ENCODE measurements at places on chromosomes 12 and 14.

DNA sequence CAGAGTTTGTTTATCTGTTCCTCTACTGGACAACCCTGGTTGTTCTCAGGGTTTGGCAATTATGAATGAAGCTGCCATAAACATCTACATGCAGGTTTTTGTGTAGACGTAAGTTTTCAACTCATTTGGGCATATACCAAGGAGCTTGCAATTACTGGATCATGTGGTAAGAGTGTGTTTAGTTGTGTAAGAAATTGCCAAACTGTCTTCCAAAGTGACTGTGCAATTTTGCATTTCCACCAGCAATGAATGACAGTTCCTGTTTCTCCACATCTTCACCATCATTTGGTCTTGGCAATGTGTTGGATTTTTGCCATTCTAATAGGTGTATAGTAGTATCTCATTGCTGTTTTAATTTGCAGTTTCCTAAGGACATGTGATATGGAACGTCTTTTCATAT lies 39.8 kb upstream of the FBXO33 start:
- DNase-seq: no peak

GRCh38 chr14:69658664-69659261 lies 47.4 kb downstream of the SUSD6 start:
- DNase-seq: no peak

DNA sequence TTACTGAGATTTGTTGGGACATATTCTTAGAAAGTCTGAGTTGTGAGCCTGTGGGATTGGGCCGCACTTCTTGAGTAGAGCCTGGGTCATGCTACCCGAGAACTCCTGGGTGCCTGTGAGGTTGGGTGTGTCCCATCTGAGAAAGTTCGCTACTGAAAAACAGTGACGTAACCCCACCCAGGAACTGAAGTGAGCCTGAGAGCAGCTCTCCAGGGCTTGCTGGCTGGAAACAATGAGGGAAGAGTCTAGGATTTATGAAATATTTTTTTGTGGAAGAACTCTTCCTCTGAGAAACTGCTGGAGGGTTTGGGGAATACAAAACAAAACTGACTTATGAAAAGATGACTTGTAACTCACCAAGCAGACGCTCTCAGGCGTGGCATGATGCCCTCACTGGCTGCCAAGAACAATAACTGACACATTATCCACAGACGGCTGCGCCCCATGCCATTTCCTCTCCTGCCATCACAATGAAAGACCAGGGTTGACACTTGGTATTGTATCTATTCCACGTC lies 69.2 kb downstream of the RASSF3 start:
- DNase-seq: peak; percentile 25

DNA sequence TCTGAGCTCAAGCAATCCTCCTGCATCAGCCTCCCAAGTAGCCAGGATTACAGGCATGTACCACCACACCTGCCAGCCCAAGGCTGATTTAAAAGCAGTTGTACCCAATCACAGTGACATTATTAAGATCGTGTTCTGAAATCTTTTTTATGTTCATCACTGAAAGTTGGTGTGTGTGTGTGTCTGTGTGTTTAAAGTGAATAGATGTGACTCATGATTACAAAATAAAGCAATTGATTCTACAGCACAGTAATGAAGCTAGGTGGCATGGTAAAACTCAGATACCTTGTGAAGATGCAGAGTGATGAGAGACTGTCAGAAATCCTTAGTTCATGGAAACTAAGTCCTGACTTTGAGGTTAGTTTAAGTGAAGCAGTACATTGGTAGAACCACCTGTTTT lies 74.2 kb upstream of the ATP2B1 start:
- DNase-seq: no peak

- DNase-seq: no peak
Measured at GRCh38 chr12:41661141-41661765, 473.1 kb downstream of the PDZRN4 start.

DNA sequence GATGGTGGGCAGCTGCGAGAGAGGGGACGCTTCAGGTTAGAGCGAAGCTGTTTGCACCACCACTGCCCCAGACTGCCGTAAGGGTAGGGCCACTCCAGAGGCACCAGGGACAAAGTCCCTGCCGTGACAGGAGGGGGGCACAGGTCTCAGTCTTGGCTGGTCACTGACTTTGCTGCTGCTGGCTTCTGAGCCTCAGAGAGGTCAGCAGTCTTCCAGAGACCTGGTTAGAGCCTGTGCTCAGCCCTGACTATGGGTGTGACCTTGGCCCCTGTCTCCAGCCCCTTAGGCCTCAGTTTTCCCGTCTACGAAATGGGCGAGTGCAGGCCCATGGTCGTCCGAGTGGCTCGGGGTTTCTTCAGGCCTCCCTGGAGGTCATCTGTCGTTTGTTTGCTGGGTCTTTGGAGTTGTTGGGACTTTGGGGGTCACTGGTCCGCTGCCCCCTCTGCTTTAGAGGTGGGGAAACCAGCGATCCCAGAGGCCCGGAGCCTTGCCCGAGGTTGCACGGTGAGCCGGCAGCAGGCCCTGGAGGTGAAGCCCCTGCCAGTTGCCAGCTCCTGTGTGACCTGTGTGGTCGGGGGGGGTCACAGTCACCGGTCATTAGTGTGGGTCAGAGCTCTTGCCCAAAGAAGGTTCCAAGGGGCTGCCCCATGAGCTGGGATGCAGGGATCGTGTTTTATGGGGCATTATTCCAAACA lies 15.3 kb downstream of the MEG3 start:
- no peak for DNase-seq

GRCh38 chr14:61668282-61668681 lies 27.0 kb upstream of the HIF1A start:
- no peak for DNase-seq
